Left lung (tissue), 14 donors: ENCODE measurements at places on chromosomes 7 and 10. TPM values are rescaled to one million over a fixed set of nuclear protein-coding genes. Genes with fewer than 3 reads are reported as not detected.

GRCh38 chr10:108424656-108425055 lies 1260.2 kb upstream of the SORCS1 start:
- no peak for DNase-seq

GRCh38 chr10:71278691-71279588 lies 40.1 kb upstream of the SLC29A3 start:
- no peak for DNase-seq

- DNase-seq: no peak
These were observed 36.3 kb upstream of the NOBOX start for GRCh38 chr7:144439717-144440205.

DNA sequence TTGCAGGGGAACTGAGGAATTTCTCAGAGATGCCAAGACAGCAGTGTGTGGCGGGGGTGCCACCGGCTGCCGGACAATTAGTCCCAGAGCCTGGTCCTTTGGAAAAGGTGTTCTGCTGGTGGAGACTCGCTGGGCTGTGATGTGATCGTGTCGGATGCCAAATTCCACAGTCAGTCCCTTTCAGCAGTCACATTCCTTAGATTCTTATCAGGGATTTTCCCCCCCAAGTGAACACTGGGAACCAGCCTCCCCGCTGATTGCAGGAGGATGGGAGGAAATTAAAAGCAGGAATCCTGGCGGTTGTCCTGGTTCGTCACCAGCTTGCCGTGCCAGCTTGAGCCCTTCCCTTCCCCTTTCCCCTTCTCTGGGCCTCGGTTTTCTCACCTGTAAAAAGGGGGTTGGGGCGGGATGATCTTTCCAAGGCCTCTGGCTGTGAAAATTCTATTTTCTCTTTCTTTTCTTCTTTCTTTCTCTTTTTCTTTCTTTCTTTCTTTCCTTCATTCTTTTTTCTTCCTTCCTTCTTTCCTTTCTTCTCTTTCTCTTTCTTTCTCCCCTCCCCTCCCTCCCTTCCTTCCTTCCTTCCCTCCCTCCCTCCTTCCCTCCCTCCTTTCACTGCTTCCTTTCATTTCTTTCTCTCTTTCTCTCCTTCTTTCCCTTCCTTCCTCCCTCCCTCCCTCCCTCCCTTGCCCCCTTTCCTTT lies 39.6 kb downstream of the COL26A1 start:
- no peak for DNase-seq

GRCh38 chr10:69965919-69966662 lies 86.6 kb upstream of the MACROH2A2 start:
- no peak for DNase-seq

DNA sequence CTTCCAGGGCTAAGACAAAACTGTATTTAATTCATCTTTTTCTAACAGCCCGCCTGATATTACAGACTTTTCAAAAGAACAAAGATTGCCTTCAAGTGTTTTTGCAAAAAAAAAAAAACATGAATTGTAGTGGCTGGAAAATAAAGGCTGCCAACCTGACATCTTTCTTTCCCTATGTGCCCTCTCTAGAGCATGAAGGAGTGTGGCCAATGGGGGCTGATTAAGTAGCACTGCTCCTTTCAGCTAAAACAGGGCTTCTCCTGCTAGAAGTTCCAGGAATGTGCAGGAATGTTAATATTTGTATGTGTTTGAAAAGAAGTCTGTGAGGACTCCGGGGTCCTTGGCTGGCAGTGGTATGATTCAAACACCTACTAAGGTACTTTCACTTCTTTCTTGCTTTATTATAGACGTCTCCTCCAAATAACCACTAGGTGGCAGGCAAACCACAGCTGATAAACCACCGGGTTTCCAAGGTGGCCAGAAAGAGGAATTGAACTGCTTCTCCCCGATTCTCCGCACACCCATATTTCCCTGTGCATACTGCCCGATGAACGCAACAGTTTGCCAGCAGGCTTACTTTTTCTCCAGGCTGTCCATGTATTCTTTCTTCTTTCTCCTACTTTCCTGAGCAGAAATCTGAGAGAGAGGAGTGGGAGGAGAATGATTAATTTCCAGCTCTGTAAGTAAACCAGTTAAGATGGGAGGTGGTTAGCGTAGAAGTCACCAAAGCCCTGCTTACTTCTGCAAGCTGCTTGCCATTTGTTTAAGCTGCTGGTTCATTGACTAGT lies 56.8 kb upstream of the DGKI start:
- DNase-seq: no peak

- DNase-seq: no peak
These were observed 103.1 kb downstream of the GSAP start for GRCh38 chr7:77313085-77313484.

- peak; percentile 33 for DNase-seq
These were observed 23.0 kb downstream of the ASB15 start for GRCh38 chr7:123624527-123625183.

DNA sequence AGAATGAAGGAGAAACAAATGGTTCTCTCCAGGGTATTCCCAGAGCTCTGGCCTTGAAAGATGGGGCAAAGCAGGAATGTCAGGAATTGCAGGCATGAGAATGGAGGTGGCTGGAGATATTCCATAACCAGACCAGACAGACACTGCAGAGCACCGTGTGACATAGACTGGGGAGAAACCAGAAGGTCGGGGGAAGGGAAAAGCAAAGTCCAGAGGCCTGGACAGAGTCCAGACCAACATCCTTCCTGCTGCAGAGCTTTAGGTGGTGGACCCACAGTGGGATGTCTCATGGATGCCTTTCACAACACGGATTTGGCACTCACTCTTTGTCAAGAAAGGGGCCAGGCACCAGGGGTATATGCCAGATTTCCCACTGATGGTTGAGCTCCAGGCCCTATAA lies 177.2 kb upstream of the INHBA start:
- DNase-seq: no peak

Gene FRAT1
- total RNA-seq: 5.2 TPM

DNA sequence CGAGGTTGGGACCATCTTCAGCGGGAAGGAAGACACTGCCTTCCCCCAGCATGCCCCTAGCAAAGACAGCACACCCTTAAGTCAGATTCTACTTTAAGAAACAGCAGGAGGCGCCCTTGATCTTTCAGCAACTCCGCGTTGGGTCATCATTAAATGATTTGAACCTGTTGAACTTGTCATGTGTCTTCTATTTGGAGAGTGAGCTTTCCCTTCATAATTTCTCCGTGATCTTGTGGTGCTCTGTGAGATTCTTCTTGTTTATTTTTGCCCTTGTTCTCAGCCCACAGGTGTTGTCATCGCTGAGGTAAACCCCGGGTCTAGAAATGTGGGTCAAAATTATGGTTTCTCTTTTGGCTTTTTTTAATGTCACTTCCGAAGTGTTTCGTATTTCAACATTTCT lies 49.5 kb upstream of the PITRM1 start:
- no peak for DNase-seq

DNA sequence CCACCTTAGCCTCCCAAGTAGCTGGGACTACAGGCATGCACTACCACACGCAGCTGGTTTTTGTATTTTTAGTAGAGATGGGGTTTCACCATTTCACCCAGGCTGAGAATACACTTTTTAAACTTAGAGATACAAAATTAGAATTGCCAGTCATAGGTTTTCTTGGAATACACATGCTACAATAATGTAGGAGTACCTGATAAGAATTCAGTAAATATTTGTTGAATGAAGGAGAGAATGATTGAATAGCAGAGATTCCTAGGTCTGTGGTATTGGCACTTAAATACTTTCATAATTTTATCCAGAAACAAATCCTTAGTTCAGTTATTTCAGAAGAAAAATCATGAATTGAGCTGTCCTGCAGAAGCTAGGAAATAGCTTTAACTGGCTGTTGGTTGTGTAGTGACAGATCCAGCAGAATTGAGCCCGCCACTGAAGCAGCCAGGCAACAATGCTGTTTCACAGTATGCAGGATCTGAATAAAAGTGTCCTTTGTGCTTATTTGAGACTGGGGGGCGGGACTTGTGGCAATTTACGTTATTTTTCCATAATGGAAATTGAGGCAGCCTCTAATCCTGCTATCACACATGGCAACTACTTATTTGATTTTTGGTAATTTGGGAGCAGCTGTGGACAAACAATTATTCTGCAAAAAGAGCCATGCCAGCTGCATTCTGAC lies 31.5 kb downstream of the NRF1 start:
- DNase-seq: no peak

GRCh38 chr7:105096306-105096705 lies 82.3 kb downstream of the KMT2E start:
- no peak for DNase-seq

GRCh38 chr7:22675421-22675820 lies 51.6 kb upstream of the IL6 start:
- DNase-seq: no peak

Gene SRGN
- total RNA-seq: 533 TPM

DNA sequence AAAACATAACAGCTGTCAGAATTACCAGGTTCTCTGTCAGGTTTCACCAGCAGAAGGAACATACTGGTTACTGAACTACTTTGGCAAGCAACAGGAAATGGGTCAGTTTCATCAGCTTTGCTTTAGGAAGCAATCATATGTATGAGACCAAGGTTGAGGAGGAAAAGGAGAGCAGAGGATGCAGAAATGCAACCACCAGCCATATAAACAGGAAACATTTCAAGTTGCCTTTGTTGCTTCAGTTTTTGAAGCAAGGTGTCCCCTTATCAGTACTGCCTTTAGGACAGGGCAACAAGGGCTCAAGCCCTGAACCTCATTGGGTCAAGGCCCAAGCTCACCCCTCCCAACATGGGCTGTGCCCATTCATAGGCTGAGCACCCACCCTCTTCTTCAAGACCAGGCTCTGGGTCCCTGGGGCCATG lies 10.2 kb downstream of the HIPK2 start:
- DNase-seq: no peak

DNA sequence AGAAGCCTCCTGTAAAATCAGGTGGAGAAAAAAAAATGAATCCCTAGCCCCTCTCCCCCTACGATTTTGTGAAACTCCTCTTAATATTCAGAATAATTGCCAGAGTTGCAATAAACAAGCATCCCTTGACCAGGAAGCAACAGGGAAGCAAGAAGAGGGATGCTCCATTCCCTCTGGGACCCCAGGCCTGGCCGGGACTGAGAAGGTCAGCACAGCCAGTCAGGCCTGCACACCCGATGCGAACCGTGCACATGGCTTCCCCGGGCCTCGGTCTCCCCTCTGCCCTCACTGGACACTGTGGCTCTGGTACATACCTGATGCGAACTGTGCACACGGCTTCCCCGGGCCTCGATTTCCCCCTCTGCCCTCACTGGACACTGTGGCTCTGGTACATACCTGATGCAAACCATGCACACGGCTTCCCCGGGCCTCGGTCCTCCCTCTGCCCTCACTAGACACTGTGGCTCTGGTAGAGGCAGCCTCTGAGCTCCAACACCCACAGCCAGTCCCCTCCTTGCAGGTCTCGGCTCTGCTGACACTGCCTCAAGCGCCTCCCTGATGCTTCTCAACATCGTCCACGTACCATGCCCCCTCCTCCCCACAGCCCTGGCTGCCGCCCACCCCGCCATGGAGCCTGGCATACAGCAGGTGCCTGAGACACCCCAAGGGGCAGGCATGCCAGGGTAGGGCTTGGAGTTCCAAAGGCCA lies 138.6 kb downstream of the DIP2C start:
- no peak for DNase-seq

DNA sequence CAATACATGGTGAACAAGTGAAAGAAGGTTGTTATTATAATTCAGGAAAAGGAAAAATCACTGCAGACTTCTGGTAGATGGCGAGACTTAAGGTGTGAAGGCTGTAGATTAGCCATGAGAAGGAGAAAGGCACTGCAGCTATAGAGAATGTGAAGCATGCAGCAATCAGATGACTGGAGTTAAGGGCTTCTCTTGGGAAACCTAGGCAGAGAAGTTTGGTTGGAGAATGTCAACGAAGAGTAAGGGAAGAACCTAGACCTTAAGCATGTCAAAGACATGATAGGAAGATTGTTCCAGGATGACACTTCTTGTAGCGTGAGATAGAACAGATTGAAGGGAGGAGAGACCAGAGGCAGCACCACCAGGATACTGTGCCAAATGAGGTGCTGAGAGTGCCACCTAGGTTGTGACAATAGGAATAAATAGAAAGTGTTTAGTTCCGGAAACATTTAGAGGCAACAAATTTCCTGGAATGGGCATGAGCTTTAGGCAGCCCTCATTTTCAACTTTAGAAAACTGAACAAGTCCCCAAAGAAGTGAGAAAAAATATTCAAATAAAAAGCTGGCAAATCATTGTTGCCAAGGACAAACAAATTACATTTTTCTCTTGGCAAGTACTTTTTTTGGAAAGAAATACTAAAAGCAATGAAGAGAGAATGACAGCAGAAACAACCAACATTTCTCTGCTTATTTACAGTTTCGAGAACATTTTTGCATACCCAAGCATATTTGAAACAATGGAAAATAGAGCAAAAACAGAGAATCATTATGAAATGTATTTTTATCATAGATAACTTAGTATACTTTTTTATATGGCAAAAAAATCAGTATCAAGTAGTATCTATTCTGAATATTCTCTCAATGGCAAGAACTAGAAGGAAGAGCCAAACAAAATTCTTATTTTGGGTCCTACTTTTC lies 4.9 kb downstream of the LRRC17 start:
- no peak for DNase-seq

Gene JAKMIP3
- total RNA-seq: 0.42 TPM

GRCh38 chr10:102241444-102242117 lies at the start of gene PITX3:
Gene PITX3, minus strand, starts transcription at chr10:102241512. Its CDS starts 9,432 bp downstream, at chr10:102232080.
- DNase-seq: peak; percentile 97

DNA sequence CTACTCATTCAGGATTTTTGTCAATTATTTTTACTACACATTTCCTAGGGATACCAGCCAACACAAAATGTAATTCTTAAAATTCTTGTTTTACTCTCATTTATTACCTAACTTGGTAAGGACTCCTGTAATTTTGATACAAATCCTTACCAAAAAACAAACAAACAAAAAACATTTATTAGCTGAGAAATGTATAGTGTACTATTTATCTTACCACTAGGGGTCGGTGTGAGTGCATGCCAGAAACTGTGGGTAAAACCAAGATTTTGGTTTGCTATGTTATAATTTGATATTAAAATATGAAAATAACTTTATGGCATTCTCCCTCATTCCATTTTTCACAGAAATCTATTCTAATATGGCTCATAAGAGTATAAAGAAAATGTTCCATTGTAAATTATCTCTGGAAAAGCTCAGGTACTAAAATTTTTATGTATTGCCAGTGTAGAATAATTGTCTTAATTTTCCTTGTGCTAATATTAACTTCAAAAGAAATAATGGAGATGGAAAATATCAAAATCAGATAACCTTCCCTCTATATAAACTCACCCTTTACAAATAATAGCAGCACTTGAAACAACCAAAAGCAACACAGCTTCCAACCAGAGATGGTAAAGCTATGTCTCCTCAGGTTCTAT lies 290.8 kb upstream of the PCDH15 start:
- DNase-seq: no peak

Gene ITIH5
- total RNA-seq: 7.0 TPM
